Kasumi-1 (cell line): ENCODE measurements at places on chromosomes 1 and 21.

GRCh38 chr1:186283374-186283773 lies 91.7 kb downstream of the TPR start:
- DNase-seq = no peak

DNA sequence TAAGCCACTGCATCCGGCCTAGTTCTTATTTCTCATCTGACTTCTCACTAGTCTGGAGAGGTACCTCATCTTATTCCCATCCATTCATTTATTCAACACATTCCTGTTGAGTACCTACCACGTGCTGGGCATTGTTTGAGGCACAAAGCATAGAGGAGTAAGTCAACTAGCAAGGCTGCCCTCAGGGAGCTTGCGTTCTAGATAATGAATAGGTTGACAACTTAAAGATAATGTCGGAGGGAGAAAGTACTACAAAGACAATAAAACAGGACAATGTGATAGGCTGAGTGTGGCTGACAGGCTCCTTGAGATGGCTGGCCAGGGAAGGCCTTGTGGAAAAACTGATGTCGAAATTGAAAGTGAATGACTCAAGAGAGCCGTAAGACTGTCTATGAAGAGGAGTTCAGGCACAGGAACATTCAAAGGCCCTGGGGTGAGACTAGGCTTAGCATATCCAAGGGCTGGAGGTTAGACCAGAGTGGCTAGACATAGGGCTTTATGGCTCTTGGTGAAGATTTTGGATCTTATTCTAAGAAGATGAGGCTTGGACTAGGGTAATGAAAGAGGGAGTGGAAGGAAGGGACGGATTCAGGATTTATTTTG lies 18.3 kb downstream of the SPATA21 start:
- no peak for DNase-seq

GRCh38 chr1:243693800-243694199 lies 156.2 kb downstream of the AKT3 start:
- DNase-seq = no peak

- DNase-seq = peak; percentile 47
These were observed 3.1 kb downstream of the CTXND2 start for GRCh38 chr1:150890033-150890416.

DNA sequence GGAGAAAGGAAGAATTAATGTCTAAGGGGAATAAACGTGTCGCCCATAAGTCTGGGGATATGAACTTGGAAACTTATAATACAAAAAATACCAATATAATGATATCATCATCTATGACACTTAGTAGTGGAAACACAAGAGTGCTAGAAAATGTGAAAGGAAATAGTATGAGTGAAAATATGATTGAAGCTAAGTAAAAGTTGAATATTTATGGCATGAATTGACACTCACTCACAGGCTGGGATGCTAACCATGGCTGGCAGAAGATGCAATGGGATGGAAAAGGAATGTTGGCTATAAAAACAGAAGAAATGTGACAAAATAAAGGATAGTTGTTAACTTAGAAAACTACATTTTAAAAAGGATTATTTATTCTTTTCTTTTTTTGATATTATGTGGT lies 120.1 kb downstream of the XPR1 start:
- DNase-seq = no peak

- no peak for DNase-seq
These were observed 9.3 kb downstream of the DRAXIN start for GRCh38 chr1:11700601-11701467.

DNA sequence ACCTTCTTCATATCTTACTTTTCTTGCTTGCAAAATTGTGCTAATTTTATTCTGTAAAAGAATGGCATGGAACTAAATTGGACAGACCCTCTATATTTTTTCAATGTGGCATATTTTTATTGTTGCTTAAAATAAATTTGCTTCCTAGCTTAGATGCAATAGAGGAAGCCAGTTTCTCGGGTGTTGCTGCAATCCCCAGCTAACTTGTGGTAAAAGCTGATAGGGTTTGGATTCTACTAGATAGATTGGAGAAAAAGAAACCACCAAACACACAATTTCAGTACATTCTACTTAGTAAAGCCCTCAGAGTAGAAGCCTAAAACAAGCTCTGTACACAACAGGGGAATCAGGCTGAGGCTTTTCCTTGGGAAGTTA lies 49.5 kb upstream of the GCLM start:
- peak; percentile 41 for DNase-seq

- no peak for DNase-seq
These were observed 2.5 kb upstream of the TMEM201 start for GRCh38 chr1:9586147-9586766.
